ENCODE measurements at places on chromosomes 12 and 14.

DNA sequence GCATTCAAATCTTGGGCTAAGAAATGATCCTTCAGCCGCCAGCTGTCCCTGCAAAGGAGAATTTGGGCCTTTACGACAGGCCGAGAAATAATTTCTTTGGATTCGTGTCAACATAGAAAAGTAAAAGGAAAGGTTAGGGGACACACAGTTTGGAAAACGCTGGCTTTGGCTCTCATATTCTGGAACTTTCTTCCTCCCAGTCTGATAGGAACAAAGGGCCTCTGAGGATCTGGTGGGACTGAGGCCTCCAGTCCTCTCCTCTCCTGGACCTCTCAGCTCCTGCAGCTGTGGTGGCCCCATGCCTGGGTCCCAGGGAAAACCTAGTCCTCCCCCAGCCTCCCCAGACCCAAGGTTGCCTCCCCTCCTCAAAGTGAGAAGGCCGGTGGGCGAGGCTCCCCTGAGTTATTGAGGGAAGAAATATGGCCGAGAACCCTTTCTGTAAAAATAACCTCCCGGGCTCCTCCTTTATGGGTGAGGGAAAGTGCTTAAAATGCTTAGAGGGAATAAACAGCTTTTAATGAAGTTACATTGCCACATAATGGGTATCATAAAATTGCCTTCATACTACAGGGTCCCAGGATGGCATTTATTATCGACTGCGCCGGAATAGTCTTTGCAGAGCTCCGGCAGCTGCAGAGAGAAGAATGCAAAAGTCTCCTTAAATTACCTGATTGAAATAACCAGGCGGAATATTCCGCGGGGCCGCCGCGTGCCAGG lies 188.3 kb downstream of the PHETA1 start:
- no peak for DNase-seq

GRCh38 chr14:31659278-31659677 lies 98.1 kb downstream of the NUBPL start:
- no peak for DNase-seq

DNA sequence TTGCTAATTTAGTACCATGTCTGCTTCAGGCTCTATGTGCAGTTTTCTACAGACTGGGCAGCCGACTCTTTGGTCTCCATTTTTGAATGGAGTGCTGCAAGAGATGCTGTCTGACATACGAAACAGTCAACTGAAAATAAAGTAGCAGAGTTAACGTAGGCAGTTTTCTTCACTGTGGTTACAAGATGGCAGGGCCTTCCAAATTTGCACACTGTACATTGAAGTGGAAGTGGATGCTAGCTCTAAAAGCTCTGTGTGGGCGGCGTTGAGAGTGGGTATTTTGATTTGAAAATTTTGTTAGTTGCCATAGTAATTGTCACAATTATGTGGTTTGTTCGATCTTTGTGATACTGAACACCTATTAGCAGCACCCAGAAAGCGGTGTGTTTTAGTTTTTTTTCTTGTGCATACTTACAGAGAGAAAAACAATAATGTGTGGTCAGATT lies 154.9 kb upstream of the ATP2B1 start:
- DNase-seq, result peak; percentile 32

DNA sequence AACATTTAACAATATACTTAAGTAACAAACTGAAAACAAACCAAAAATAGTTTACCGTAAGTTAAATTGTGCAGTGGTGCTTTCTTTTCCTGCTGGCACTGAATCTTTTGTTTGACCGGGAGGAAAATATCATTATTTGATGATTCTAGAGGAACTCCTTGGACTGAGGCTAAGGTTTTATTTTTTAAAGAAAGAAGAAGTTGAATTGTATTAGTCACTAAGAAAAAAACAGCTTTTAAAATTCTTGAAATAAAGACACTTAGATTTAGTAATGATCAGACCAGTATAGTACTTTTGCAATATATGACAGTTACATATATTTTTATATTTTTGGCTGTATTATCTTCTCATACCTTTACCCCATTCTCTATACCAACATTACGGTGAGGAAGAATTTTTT lies 10.3 kb downstream of the MIS18BP1 start:
- DNase-seq, result no peak

DNA sequence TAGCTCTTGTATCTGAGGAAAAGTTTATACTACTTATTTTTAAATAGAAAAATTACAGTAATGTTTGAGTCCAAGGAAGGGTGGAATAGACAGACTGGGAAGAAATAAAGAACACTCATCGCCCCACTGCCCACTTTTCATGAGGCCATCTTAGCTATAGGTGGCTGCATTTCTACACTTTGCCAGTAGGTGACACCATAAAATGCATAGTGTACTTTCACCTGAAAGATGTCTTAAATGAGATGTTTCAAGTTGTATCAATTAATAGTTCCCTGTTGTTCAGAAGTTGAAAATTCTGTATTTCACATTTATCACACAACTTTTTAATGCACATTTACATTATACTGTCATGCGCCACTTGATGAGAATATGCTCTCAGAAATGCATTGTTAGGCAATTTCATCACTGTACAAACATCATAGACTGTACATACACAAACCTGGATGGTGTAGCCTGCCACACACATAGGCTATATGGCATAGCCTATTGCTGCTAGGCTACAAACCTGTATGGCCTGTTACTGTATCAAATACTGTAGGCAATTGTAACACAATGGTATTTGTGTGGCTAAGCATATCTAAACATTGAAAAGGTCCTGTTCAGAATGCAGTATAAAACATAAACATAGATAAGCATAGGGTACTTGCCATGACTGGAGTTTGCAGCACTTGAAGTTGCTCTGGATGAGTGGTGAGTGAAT lies 27.6 kb downstream of the PMCH start:
- no peak for DNase-seq

DNA sequence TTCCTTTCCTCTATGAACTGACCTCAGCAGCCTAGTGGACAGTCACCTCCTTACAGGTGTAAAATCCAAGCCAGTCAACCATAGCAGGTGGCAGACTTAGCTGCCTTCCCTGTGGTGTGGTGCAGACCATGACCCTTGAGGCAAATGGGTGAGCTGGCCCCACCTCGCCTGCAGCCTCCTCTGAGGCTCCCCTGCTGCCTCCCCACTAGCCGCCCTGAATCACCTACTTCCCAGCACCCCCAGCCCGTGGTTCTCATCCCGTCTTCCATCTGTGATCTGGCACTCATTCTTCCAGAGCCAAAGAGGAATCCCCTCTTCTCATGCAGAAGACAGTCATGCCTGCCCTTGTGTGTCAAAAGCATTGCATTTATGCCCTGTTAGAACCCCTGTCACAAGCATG lies 34.4 kb upstream of the TSPAN9 start:
- DNase-seq, result no peak

GRCh38 chr14:69924201-69924600 lies 45.0 kb downstream of the SMOC1 start:
- no peak for DNase-seq

- no peak for DNase-seq
These were observed 4.9 kb upstream of the MRPL52 start for GRCh38 chr14:22824711-22825359.

GRCh38 chr12:9799961-9800360 lies 27.3 kb upstream of the KLRF1 start:
- DNase-seq, result no peak

DNA sequence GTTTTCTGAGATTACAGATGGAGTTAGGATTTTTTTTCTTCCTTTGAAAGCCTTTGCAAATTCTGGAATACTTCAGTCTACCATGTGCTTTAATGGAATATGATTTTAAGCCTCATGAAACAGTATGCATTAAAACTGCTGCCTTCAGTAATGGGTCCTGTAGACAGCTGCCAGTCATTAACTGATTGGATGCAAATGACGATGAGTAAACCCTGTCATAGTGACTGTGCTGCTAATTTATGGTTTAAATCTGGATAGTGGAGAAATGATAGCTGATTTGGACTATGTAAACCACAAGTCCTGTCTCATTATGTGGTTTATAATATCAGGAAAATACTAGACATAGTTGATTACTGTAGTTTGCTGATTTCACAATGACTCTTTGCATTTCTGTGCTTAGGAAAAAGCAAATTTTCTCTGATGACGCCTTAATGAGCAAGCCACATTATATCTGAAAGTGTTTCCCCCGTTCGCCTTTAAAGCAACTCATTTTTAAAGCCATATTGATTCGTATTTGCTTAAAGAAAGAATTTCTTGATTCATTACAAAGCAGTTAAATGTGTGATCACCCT lies 217.6 kb downstream of the TMTC2 start:
- DNase-seq, result no peak

- DNase-seq, result no peak
These were observed 13.9 kb upstream of the PPP4R3A start for GRCh38 chr14:91523972-91524371.

DNA sequence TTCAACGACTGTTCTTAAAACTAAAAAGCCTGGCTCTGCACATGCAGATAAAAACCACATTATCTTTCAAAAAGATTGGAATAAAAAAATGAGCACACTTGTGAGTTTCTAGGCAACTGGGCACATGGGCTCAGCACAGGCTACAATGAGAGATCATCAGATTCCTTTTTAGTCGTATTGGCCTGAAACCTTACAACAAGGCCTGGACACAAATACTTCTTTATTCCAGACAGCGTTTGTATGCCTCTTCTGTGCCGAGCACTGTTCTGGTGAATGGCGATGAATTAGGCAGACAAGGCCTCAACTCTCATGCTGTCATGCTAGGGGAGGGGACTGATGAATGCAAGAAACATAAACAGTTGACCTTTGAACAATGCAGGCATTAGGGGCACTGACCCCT lies 463.0 kb downstream of the AACS start:
- DNase-seq, result no peak

DNA sequence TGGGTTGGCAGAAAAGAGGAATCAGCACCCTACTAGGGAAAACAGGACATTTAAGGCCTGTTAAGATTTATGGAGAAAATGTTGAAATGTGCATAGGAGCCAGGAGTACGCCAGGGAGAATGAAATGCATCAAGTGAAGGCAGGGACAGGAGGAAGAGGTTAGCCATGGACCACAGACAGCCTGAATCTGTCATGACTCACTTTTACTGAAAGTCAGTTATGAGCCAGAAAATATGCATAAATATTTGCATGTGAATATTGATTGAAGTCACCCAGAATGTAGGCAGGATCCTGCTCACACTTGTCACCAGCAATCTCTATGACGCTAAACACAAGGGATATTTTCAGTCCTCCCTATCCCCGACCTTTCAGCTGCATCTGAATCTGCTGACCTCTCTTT lies 25.1 kb upstream of the CDK17 start:
- DNase-seq, result no peak

DNA sequence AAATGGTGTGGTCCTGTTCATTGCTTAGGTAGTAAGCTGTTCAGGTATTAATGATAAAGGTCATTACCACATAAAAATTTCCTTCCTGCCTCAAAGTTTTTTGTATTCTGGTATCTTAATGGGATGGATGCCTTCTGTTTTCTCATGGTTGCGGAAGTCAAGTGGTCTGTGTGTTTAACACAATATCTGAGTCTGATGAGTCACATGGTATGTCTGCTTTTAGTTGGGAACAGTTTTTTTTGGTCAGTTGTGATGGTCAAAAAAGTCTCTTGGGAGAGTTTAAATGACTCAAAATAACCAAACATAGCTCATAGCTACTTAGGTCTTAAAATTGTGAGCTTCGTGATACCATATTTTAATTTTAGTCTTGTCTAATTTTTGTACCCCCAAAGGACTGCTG lies 40.7 kb downstream of the STK38L start:
- DNase-seq, result no peak

DNA sequence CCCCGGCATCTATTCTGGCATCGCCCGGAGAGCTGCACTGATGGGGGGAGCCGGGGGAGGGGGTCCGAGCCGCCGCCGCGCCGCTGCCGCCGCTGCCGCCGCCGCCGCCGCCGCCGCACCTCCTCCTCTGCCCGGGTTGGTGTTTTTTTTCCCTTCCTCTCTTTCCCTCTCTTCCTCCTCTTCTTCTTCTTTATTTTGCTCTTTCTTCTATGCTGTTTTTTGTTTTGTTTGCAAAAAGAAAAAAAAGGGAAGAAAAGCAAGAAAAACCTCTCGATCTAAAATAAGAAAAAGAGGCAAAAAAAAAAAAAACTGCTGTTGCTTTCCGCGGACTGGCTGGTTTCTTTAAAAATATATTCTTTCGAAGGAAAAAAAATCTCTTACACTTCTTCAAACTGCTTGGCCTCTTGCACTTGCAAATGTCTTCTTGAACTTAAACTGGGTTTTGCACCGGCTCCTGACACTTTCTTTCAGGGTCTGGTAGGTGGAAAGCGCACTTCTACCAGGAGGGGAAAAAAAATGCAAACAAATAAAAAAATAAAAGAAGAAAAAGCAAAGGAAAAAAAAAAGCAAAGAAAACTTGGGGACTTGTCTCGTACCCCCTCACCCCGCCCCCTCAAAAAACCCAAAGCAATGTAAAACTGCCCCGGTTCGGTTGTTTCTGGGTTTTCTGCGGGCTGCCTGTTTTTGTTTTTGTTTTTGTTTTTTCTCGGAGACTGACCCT lies 616 bp downstream of the BCL11B start:
- DNase-seq, result no peak

GRCh38 chr12:97560350-97560749 lies 97.7 kb downstream of the RMST start:
- no peak for DNase-seq

GRCh38 chr12:115213538-115214016 lies 529.6 kb upstream of the TBX3 start:
- DNase-seq, result no peak

GRCh38 chr12:52741375-52742195 lies 35.6 kb downstream of the KRT76 start:
- peak; percentile 29 for DNase-seq

- DNase-seq, result no peak
These were observed 127.6 kb upstream of the NCOR2 start for GRCh38 chr12:124694846-124695497.

DNA sequence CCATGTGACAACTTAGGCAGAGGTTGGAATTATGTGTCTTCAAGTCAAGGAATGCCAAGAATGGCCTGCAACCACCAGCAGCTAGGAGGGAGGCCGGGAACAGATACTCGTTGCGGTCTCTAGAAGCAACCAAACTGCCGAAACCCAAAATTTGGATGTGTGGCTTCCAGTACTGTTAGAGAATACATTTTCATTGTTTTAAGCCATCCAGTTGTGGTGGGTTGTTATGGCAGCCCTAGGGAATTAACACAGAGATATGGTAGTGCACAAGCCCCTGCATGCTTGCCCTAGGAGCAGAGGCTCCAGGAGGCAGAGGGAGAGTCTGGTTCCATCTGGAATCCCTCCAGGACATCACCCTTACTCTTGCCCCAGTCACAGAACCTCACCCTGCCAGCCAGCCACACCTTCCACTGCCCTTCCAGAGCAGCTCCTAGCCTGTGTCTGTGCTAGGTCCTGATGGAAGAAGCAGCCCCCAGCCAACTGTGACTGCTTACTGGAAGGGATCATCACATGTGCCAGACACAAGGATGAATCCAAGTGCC lies 19.5 kb downstream of the PITPNM2 start:
- no peak for DNase-seq

GRCh38 chr14:54918427-54918826 lies 15.8 kb upstream of the GCH1 start:
- DNase-seq, result no peak

DNA sequence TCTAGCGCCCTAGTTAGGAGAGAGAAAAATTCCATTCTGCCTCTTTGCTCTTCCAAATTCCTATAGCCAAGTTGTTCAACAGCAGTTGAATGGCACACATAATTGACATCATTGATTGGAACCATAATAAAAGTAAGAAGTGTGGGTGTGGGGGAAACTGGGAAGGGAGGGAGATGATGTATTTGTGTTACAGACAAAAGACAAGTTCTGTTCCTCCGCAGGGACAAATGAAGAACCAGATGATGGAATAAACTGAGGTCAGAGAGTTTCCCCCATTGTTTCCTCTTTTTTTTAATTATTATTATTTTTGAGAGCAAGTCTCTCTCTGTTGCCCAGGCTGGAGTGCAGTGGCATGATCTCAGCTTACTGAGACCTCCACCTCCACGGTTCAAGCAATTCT lies 34.9 kb downstream of the GDF11 start:
- no peak for DNase-seq

GRCh38 chr12:94575024-94575423 lies 75.3 kb downstream of the TMCC3 start:
- DNase-seq, result no peak

Data from activated CD4-positive, alpha-beta T cell treated with anti-CD3 and anti-CD28 coated beads for 1 hour (primary cell).